ENCODE measurements at places on chromosomes 11 and 22.

DNA sequence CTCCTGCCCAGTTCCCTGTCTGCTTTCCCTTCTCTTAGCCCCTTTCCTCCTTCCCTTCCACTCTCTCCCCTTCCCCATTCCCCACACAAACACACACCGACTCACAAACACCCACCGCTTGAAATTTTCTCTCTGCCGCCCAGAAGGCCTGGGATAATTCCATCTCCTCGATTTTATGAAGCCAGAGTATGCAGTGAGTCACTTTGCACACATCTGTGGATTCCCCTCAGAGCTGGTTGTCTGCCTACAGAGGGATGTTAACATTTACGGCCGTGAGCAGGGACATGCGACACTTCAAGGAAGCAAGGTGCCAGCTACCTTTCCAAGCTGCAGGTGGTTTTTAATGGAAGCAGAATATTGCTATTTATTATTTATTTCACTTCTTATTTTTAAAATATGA, 332.0 kb downstream of the TENM4 start:
- no peak for DNase-seq

DNA sequence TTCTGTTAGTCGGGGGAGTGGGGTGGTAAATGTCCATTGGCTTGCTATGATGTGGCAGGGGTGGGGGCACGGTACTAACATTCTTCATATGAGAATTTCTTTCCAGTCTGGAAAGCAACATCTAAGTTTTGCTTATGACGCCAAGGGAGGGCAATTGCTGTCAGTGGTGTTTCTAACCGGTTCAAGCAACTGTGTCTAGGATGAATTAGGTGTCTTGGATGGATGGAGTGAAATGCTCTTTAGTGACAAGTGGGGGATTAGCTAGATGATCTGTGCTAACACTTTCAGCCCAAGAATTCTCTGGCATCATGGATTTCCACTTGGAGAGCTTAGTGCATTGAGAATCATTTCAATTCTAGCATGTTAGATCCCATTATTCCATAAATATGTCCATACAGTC, 262.6 kb upstream of the SORL1-AS1 start:
- no peak for DNase-seq

GRCh38 chr22:49014227-49015201, 813.2 kb downstream of the BRD1 start:
- no peak for DNase-seq

GRCh38 chr22:32717337-32718240, 83.9 kb upstream of the TIMP3 start:
- no peak for DNase-seq

DNA sequence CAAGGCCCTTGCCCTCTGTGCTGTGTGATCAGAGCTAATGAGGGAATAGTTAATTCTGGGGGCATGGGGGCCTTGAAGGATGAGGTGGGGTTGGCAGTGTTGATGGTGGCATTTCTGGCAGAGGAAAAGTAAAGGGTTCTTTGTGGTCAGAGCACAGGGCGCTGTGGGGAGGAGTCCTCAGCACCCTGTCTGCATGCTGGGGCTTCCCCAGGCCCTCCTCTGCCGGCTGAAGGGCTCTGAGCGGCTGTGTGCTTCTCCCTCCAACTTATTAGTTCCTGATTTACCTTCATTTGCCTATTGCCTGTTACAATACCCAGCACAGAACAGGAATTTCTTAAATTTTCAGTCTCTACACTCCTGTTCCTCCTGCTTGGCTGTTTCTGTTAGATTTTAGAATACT, 122.8 kb downstream of the HIPK3 start:
- DNase-seq: no peak

- no peak for DNase-seq
Observed at GRCh38 chr11:1695548-1696108, 1.4 kb upstream of the KRTAP5-6 start.

- no peak for DNase-seq
Observed at GRCh38 chr22:43988116-43988820, 33.0 kb downstream of the SAMM50 start.

- DNase-seq: no peak
Observed at GRCh38 chr11:69903211-69903610, 84.0 kb upstream of the FGF3 start.

- DNase-seq: no peak
Observed at GRCh38 chr11:102603091-102603490, 22.0 kb downstream of the MMP20 start.

Data from GM18507 (cell line).